Aorta (tissue), 5 donors: ENCODE measurements at places on chromosomes 12 and 14.

GRCh38 chr12:57000393-57000792 is 6.0 kb downstream of the ZBTB39 start:
- no peak for DNase-seq

DNA sequence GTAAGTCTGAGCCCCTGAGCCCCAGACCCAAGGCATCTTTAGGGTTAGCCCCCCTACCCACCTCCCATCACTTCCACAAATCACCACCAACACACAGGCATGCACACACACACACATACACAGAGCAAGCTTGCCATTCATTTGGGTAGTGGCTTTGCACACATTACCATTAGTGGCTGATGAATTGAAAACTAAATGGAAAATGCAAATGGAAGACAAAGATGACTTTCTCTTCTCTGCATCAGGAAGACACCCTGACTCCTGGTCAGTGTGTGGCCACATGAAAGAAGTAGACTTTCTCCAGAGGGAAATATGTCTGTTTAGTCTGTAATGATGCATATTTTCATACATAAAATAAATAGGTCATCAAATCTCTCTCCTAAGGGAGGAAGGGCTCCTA is 55.2 kb downstream of the CCDC60 start:
- DNase-seq, result no peak

GRCh38 chr12:53975064-53975471 is 314 bp upstream of the HOTAIR start:
- DNase-seq, result no peak

- peak; percentile 90 for DNase-seq
Observed at GRCh38 chr12:47742253-47742825, 16.3 kb downstream of the RAPGEF3 start.

- no peak for DNase-seq
Observed at GRCh38 chr12:2689393-2689792, 105.4 kb upstream of the FKBP4 start.

GRCh38 chr14:71726580-71727021 is 205.6 kb upstream of the RGS6 start:
- DNase-seq, result no peak

- peak; percentile 91 for DNase-seq
Observed at GRCh38 chr12:104182144-104182543, 33.4 kb upstream of the TXNRD1 start.

GRCh38 chr12:30794020-30794419 is 39.3 kb upstream of the CAPRIN2 start:
- DNase-seq, result no peak

GRCh38 chr12:128761379-128761790 is 62.4 kb downstream of the SLC15A4 start:
- DNase-seq, result no peak

- DNase-seq, result no peak
Observed at GRCh38 chr14:62670526-62670925, 374.7 kb downstream of the KCNH5 start.

DNA sequence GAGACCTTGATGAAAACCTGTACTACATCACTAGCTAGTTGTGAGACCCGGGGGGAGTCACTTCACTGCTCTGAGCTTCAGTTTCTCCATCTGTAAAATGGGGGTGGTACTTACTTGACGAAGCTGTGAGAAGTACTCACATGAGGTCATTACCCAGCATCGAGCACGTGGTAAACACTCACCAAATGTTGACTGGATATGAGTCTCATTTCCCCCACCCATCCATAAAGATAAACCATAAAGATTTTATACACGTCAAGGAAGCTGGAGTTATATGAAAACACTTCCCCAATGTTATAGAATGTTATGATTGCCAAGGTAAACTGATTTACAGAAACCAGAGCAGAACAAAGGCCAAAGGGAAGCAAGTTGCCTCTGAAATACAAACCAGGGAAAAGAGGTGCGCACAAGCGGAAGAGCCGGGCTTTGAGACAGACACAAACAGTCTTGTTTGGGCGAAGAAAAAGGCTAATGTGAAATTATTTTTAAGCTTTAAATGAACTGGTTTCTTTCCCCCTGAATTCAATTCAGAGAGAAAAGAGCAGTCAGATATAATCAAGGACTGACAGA is 536.8 kb downstream of the MED13L start:
- DNase-seq, result no peak

DNA sequence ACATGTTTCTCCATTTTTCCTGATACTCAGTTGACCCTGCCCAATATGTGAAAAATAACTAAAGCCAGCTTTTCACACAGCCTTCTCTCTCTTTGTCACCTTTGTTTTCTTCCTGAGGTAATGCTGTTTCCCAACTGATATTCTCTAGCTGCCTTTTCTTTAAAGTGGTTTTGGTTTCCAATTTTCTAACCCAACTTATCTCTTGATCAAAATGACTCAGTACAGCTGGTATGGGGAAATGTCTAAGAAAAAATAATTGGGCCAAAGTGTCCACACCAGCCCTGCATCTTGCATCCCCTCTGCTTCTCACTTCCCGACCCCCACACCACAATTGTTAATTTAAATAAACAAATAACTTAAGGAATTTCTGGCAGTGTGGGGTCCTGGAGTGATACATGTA is 193.8 kb downstream of the SYT1 start:
- DNase-seq, result no peak

DNA sequence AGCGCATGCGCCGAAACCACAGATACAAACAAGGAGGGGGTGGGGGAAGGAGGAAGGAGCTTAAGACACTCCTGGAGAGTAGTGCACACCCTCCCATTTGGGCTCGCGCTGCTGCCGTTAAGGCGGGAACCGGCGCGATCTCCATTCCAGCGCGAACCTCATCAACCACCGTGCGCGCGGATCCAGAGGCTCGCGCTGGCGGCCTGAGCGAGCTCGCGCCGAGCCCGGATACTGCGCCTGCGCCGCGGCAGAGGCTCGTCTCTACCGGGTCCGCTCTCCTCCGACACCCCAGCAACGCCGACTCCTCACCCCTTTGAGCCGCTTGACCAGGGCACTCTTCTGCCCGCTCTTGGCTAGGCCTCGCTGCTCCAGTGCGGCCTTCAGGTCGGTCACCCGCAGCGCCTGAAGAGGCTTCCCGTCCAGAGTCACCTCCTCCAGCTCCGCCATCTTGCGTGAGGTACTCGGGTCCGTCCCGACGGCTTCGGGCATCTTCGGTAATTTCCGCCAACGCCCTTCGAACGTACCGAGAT is at the start of gene ACIN1:
ACIN1 (minus strand) TSS at position 471 of the 530 bp plus-strand sequence; CDS start at position 447, 24 bp downstream.
- DNase-seq, result peak; percentile 81

DNA sequence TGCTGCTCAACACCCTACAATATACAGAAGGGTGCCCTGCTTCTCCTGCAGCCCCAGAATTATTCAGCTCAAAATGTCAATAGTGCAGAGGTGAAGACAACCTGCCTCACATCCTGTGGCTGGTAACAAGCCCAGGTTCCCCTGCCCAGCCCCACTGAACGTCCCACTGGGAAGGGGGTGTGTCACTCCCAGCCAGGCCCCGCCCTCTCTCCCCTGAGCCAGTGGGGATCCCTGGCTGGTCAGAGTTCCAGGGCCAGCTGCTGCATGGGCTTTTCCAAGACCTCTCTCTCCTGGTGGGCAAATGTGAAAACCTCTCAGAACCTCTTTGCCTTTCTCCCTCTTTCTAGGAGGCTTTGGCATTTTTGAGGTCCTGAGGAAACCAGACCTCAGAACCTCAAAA is 13.7 kb upstream of the LHX5 start:
- DNase-seq, result no peak

- DNase-seq, result no peak
Observed at GRCh38 chr12:125873016-125873415, 807.8 kb downstream of the AACS start.

DNA sequence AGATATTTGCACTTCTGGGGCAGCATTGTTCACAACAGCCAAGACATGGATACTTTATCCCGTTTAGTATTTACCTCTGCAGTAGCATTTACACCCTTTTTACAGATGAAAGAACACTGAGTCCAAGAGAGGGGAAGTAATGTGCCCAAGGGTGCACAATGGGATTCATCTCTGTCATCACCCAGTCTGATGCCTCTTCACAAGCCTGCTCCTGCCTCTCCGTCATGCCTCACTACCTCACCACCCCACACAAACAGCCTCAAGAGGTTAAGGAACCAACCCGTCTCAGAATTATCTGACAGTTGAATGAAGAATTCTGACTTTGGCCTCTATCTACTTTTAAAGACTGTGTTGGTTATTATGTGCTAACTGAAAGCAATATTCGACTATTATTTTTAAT is 368.4 kb downstream of the ATP23 start:
- DNase-seq, result no peak

- no peak for DNase-seq
Observed at GRCh38 chr12:51970904-51971646, 19.6 kb downstream of the ACVR1B start.

GRCh38 chr12:131860472-131861260 is 32.5 kb downstream of the MMP17 start:
- no peak for DNase-seq

- DNase-seq, result no peak
Observed at GRCh38 chr12:62164036-62164435, 96.2 kb upstream of the USP15 start.

GRCh38 chr12:123896767-123897166 is 75.9 kb downstream of the CCDC92 start:
- peak; percentile 52 for DNase-seq

GRCh38 chr12:116577154-116577561 is 18.0 kb downstream of the MAP1LC3B2 start:
- no peak for DNase-seq

GRCh38 chr14:71355324-71356201 is 448.3 kb downstream of the PCNX1 start:
- DNase-seq, result no peak

DNA sequence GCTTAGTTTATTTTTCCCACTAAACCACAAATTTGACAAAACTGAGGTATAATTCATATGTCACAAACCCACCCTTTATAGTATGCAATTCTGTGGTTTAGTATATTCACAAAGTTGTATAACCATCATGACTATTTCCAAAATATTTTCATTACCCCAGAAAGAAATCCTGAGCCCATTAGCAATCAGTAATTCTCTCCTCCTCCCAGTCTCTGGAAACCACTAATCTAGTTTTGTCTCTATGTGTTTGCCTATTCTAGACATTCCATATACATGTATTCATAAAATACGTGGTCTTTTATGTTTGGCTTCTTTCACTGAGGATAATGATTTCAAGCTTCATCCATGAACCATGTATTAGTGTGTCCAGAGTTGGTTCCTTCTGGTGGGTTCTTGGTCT is 267.6 kb downstream of the AEBP2 start:
- no peak for DNase-seq

- DNase-seq, result no peak
Observed at GRCh38 chr14:23409966-23410635, 2.0 kb upstream of the MYH6 start.

- no peak for DNase-seq
Observed at GRCh38 chr12:107335802-107336570, 242.6 kb upstream of the CRY1 start.
